ELR (cell line): ENCODE measurements at places on chromosomes 13 and 19.

DNA sequence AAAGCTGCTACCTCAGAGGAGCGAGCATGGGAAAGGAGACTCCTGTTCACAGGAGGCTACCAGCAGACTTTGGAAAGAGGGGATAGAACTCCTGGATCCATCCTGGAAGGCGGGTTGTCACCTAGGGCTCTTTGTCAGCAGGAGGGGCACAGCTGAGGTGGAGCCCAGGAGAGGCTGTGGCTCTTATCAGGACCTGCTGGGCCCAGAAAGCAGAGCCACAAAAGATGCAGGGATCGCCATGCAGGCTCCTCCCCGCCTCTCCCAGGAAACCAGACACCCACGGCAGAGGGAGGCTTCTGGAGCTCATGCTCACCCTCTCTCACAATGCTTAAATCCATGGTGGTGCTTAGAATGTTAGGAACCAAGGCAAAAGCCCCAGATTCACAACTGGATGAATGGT is 994.2 kb downstream of the UQCRFS1 start:
- DNase-seq, result no peak

DNA sequence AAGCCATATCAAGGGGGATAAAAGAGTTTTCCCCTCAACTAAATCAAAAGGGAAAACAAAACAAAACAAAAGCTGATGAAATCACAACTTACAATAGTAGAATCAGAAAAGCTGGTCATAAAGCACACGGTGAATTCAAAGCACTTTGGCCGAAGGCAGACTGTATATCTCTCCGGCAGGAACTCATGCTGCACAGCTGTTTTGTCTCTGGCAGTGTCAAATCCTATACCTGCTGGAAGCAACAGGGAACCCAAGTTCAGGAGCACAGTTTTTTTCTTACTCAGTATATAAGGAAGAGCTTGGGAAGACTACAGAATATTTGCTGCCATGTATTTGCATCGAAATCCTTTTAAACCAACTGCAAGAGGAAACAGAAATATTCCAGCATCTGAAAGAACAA is 213.7 kb downstream of the RFC3 start:
- no peak for DNase-seq

GRCh38 chr19:50794074-50794875 is 4.1 kb downstream of the ACP4 start:
- peak; percentile 65 for DNase-seq

DNA sequence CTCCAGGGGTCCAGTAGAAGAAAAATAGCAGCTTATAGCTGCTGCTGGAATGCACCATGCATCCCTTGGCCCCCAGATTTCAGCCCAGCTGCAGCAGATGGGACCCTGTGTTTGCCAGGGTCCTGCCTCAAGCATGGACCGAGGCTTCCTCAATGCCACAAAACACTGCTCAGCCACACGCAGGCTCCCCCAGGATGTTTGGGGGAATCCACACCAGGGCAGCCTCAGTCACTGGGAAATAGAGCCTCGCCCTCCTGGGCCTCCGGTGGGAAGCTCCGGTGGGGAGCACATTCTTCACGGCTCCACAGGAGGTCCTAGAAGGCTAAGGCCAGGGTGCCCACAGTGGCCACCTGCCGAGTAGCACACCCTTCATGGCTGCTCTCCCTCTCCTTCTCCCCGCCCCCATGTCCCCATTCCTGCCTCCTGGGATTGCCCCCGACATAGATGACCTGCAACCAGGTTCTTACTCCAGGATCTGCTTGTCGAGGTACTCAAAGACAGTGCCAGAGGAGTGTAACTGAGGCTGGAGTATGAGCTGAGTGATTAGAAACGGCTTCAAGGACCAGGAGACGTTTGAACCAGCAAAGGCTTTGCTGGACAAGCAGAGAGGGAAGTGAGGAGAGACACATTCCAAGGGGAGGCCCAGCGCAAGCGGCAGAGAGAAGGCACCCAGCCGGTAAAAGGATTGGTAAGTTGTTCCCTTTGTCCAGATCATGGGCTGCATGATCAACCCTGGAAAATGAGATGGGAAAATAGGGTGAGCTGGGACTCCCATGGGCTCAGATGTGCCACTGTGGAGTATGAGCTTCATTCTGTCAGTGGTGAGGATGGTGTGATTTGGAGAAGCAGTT is 110.7 kb upstream of the UQCRFS1 start:
- DNase-seq, result no peak

- DNase-seq, result no peak
These were observed 9.3 kb upstream of the NALCN start for GRCh38 chr13:101425623-101426022.

- DNase-seq, result no peak
These were observed 23.8 kb upstream of the VSTM2B start for GRCh38 chr19:29501816-29502580.
